ENCODE measurements at places on chromosomes 16 and 17.

GRCh38 chr16:4982056-4982867, 24.1 kb downstream of the SEC14L5 start:
- no peak for DNase-seq

GRCh38 chr17:80361495-80362220, 53.3 kb upstream of the ENDOV start:
- DNase-seq, result no peak

DNA sequence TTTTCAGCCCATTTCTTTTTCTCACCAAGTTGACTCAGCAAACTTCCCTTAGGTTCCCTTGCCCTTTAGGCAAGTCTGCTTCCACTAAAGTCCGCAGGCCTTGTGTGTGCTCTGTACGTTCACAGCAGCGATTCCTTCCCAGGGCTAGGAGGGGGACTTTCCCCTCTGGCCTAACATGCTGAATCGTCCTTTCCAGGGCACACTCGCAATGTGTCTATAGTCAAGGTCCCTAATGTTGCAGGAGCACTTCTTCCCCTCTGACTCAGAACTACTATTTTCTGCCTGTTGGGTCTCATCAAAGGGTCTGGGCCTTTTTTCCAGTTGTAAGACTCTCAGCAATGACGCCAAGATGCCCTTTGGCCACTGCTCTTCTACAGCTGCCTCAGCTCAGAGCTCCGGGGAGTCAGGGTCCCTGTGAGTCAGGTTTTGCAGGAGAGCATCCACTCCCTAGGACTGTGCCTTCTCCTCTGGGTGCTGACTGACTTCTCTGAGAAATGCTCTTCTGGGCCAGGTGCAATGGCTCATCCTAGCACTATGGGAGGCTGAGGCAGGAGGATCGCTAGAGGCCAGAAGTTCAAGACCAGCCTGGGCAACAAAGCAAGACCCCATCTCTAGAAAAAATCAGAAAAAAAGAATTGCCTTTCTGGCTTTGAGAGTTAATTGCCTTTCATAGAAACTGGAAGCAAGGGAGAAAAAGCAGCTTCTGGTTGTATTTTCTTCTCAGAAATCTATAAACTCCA, 64.4 kb upstream of the TBX2 start:
- DNase-seq, result no peak

DNA sequence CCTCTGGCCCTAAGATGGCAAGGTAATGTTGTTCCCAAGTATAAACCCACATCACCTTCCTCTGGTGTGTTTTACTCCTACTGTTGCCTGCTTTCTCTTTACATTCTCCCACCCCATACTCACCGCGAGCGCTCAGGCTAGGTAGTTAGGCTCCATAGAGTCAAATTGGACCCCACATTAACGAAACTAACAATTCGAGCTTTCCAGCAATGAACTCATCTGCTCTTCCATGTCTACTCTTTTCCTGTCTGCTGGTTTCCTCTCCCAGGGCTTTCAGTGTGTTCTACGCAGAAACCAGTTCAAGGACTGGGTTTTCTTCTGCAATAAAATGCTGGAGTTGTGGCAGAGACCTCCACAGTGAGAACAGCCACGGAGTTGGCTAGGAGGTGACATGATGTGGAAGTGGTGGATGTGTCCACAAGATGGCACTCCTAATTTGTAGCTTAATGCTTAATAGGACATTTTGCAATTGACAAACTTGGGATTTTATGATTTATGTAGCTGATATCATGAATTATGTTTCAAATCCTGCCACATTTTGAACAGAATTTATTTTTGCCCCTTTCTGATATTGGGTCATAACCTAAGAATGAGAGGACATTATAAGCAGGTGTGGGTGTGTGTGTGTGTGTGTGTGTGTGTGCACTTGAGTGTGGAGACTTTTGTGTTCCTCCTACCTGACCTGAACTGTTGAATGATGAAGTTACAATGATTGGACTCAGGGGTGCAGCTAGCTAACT, 2.2 kb upstream of the UQCRC2 start:
- peak; percentile 8 for DNase-seq

DNA sequence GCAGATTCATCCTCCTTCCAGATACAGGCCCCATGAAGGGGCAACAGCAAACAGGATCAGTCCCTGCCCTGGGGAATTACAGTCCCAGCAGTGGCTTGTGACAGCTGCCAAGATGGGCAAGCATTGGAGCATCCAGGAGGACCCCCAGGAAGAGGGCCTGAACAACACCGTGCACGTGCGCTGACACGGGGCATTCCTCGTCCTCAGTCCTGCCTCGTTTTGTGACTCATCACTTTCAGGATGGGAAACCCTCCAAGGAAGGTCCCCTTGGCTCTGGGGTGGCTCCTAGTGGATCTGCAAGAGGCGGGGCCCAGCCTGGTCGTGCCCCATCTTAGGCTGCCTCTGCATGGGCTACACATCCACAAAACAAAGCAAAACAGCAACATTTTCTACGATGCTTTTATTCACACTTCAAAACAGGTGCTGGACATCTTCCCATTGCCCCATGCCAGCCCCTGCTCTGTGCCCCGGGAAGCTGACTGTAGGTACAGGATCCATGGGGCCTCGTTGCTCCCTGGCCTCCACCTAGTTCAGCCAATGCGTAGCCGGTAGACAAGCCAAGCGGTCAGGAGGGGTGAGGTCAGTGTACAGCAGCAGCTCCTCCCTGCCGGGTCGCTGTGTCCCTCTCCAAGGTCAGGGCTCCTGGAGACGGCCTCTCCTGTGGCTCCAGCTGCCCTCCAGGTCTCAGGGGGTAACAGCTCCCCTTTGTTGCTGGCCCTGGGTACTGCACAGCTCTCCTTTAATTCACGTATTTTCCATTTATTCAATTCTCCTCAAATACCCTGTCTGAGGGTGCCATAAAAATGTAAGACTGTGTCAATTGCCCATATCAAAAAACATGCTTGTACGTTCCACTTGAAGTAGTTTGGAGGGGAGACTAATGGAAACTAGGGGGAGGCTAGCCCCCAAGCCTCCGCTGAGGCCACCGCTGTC, 32.2 kb downstream of the ACTG1 start:
- no peak for DNase-seq

- DNase-seq, result no peak
These were observed 3.0 kb downstream of the IL27 start for GRCh38 chr16:28503470-28504259.

DNA sequence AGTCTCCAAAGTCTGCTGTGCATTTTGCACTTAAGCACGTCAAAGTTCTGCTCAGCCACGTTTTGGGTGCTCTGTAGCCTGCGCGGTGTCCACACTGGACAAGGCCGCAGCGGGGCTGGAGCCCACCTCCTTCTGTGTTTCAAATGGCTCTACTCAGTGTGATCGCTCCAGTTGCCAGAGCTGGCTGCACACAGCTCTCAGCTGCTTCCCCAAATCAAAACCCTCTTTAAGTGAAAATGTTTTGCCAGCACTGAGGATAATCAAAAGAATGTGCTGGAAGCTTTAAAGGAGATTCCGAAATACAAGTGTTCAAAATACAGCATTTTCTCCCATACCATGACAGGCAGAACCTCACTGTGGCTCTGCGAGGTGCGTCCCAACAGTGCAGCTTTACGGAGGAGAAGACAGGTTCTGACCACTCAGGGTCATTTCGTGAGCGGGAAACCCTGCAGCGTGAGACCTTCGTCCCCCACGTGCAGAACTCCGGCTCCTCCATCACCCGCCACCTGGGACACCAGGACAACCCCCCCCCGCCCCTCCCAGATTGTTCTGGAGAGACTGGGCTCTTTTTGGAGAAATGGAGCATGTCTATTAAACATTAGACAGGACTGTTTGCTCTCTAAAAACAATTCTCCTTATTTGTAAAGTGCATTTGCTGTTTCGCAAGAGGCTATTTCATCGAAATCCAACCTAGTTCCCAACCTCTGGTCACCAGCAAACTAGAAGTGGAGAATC, 16.6 kb downstream of the TBC1D16 start:
- no peak for DNase-seq

DNA sequence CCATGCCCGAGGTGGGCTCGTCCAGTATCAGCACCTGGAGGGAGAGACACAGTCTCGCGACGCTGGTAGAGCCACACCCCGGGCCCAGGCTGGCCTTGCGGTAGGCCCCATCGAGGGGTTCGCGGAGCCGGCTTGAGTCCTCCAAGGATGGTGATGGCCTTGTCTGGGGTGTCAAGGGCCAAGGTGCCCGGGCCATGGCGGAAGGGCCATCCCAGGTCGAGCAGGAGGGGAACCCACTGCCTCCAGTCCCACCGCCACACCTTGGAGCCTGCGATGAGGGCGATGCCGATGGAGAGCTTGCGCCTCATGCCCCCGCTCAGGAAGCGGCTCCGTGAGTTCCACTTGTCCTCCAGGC, 29.6 kb upstream of the RNPS1 start:
- DNase-seq, result no peak

DNA sequence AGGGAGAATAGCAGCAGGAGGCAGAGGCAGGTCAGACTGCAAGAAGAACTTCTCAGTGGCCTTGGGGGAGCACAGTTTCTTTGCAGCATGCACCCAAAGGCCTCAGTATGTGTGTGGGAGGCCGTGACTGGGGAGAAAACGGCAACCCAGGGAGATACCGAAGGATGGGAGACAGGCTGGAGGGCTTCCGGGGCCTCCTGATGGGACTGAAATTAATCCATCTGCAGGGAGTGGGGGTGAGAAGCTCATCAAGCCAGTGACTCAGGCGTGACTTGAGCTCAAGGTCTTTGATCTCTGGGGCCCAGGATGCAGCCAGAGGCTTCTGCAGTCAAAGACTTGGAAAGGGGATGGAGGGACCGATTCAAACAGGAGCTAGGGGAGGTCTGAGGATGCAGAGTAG, 5.1 kb upstream of the C17orf113 start:
- no peak for DNase-seq

GRCh38 chr16:30485818-30486436, 13.4 kb downstream of the ITGAL start:
- DNase-seq, result no peak

DNA sequence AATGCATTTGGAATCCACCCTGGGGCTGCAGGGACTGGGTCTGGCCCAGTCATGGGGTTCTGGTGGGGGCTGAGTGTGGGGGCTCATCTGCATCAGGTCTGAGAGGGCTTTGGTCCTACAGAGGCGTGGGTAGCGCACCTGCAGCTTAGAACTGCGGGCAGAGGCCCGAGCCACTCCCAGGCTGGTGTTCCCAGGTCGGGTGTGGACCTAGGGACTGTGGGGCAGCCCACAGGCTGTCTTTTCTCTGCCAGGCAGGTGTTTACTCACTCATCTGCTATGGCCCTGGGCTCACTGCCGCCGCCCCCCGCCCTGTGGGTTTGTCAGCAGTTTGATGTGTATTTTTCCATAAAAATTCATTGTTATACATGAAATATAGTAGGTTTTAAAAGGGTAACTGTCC, 27.0 kb upstream of the DOC2B start:
- no peak for DNase-seq

- no peak for DNase-seq
These were observed 34.1 kb downstream of the HIC1 start for GRCh38 chr17:2089021-2089422.

DNA sequence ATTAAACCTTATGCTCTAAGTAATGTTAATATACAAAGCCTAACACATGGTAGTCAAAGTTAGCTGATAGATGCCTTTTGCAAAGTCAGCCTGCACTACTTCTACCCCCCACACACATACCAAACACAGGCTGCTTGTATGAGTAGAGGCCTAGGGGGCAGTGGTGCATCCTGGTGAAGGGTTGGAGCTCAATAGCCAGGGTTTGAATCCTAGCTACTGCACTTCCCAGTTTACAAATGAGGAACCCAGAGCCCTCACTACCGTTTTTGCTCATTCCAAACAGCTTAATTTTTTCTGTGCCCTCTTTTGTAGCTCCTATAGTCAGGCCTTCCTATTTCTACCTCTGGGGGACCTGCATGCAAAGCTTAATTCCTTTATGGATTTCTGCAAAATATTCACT, 18.9 kb upstream of the HYDIN start:
- DNase-seq, result no peak

- DNase-seq, result peak; percentile 53
These were observed 527 bp downstream of the CIAPIN1 start for GRCh38 chr16:57446531-57447185.

- no peak for DNase-seq
These were observed 7.2 kb upstream of the KIFC3 start for GRCh38 chr16:57809276-57810196.

DNA sequence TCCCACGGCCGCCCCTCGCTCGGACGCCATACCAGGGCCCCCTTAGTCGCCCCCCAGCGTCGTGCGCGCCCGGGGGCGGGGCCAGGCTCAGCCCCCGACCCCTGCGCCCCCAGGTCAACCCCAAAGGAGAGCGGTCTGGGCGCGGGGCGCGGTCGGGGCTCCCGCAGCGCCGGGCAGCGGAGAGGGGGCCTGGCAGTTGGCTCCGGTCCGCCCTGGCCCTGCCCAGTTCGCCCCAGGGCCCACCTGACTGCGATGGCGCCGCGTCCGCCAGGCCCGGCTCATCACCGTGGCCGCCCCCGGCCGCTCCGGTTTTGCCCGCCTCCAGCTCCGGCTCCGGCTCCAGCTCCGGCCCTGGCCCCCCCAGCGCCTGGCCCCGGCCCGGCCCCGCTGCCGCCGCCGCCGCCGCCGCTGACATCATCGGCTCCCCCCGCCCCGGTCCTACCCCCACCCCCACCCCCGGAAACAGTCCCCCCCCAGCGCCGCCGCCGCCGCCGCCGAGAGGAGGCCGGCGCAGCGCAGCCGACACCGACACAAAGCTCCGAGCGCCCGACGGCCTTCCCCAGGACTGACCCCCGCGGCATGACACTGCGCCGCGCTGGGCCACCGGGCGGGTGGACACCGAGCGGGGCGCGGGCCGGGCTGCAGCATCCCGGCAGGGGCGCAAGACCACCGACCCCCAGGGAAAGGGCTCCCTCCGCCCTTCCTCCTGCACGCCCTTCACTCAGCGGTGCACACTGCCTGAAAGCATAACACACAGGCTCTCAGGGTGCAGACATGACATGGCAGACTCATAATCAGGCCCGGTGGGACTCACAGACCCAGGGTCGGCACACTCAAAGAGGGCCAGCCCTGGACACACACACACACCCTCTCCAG, at the start of gene ZBTB4:
Gene ZBTB4 (minus strand): TSS at position 419 of the 876 bp plus-strand sequence. CDS start 12,830 bp downstream, outside the sequence.
- DNase-seq, result no peak

DNA sequence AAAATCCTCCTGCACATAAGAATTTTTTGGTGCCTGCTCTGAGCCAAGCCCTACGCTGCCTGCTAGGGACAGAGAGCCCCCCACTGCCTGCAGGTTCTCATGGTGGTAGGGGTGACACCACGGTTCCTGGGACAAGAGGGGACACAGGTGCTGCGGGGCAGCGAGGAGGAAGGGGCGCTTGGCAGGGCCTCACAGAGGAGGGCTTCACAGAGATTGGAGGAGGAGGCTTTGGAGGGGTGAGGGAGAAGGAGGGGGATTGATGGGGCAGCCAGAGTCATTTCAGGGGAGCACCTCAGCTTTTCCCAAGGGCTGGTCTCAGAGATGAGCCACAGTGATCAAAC, 29.8 kb upstream of the GSG1L start:
- DNase-seq, result no peak

GRCh38 chr16:56355221-56355620, 70.1 kb downstream of the AMFR start:
- no peak for DNase-seq

Data from COR-L47 (cell line).